ENCODE measurements at places on chromosomes 16 and 17.

DNA sequence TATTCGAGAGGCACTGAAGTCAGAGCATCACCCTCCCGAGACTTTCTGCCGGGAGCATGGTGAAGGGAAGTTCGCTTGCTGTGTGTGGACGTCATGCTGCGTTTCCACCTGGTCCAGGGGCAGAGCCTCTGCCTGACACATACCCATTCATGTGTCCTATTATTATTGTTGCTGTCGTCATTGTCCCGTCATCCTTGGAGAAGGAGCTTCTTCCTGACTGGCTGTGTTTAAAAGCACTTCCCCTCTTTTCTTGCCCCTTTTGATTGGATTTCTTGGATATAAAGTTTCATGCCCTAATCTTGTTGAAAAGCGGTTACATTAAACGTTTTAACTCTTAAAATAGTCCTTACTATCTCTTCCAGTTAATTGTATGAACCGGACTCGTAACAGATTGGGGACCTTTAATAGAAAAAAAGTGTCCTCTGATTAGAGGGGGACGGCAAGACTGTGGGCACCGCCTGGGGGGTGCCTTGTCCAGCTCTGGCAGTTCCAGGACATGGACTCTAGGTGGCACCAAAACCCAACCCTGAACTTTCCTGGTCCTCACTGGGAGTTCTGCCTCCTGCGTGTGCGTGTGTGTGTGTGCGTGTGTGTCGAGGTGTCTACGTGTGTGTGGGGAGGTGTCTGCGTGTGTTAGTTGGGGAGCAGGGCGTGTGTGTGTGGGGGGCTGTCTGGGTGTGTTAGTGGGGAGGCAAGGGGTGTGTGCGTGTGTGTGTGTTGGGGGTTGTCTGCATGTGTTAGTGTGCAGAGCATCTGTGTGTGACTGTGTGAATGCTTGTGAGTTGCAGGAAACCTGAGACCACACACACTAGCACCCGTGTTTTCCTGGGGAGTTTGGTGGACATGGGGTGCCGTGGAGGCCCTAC, 133.3 kb upstream of the CIBAR2 start:
- DNase-seq = peak; percentile 72

GRCh38 chr17:900336-900934, 79.1 kb downstream of the NXN start:
- peak; percentile 32 for DNase-seq

GRCh38 chr17:35768797-35769196, 8.1 kb downstream of the C17orf50 start:
- DNase-seq = no peak

DNA sequence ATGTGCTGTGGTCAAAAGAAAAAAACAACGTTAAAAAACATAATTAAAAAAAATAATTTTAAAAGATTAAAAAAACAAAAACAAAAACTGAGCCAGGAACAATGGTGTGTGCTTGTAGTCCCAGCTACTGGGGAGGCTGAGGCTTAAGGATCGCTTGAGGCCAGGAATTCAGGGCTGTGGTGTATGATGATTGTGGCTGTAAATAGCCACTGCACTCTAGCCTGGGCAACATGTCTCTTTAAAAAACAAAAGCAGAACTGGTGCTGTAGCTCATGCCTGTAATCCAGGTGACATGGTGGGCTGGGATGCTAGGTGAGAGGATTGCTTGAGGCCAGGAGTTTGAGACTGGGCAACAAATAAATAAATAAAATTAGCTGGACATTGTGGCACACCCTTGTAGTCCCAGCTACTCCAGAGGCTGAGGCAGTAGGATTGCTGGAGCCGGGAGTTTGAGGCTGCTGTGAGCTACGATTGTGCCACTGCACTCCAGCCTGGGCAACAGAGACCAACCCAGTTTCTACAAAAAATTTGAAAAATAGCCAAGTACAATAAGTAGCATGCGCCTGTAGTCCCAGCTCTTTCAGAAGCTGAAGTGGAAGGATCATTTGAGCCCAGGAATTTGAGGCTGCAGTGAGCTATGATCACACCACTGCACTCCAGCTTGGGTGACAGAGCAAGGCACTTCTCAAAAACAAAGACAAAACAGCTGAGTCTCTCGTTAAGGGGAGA, 43.6 kb downstream of the NFATC3 start:
- DNase-seq = no peak

- DNase-seq = no peak
Observed at GRCh38 chr17:6070913-6071511, 833 bp downstream of the WSCD1 start.

GRCh38 chr17:74690409-74690825, 22.3 kb downstream of the CD300LF start:
- DNase-seq = peak; percentile 26

DNA sequence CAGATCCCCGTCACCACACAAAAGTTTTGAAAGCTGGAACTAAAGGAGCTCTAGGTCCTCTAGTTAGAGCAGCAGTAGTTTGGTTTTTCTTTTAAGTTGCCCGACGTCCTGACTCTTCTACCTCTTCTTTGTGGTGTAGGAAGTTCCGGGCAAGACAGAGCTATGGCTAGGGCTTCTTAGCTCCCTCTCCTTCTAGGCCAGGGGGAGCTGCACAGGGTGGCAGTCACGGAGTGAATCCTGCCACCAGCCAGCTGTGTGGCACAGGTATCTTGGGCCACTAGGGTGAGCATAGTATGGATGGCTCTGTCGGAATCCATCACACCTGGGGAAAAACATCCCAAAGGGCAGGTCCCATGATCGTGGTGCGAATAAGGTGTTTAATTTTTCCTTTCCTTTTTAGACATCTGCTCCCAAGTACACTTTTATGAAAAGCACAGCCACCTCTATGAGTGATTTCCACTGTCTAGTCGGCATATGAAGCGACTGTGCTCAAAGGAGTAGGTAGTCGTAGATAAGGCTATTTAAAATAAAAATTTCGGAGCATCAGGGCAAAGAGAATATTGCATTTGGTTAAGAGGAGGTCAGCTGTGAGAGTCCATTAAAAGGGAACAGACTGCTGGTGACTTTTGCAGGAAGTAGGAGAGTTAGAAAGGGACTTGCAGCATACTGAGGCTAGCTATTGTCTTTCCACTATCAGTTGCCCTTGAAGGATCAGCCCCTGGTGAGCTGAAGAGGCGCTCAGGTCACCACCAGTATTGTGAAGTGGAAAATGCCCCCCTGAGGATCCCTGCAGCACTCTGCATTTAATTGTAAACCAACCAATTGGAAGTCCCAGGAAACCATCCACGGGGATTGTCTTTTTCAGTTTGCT, 2.1 kb downstream of the PRKCA start:
- no peak for DNase-seq

DNA sequence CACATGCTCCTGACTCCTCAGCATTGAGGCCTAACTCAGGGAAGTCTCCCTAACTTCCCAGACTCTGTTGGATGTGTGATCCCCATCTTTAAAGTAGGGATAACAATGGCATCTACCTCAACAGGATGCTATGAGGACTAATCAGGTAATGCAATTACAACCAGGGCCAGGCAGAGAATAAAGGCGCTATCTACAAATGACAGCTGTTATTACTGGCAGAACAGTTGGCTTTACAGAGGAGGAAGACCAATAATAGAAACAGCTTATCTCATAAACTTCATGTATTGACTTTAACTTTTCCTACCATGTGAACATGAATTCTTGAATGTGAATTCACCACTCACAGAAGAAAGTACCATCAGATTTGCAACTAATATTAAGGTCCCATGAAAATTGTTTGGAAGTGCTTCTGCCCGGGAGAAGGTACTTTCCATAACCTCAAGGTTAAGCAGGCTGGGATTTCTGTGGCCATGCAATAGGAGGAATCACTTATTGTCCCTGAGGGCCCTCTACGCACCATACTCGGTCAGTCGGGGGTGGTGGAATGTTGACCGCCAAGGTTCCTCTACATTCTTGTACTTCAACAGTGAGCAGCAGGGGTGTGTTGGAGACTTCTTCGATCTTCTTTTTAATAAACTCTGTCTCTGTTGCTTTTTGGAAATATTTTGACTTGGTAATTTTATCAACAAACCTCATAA, 22.6 kb upstream of the ERN1 start:
- no peak for DNase-seq

- DNase-seq = no peak
Observed at GRCh38 chr17:79223953-79224352, 149.3 kb downstream of the ENGASE start.

GRCh38 chr17:66573078-66573477, 261.8 kb upstream of the CACNG5 start:
- DNase-seq = no peak

DNA sequence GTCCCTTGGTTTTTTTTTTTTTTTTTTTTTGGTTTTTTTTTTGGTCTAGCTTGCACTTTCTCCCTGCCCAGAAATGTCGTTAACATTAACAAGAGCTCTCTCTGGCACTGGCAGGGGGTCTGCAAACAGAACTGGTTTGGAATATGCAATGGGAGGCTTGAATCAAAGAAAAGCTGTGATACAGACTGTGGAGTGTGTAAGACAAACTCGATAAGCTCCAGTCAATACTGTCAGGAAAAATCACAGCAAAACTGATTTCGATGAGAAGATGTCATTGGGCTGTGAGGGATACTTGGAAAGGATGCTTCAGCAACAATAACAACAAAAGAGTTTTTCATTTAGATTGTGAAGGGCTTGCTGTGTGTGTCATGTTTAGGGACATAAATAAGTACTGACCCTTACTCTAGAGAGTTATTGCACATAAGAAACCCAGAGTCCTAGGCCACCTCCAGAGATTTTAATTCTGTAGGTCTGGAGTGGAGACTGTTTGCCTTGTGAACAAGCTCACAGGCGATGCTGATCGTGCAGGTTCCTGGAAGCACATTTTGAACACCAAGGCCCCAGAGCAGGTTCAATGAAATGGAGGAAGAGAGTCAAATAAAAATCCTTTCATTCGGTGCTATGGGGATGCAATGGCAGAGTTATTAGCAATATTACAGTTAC, 470.7 kb upstream of the RBFOX1 start:
- DNase-seq = no peak

DNA sequence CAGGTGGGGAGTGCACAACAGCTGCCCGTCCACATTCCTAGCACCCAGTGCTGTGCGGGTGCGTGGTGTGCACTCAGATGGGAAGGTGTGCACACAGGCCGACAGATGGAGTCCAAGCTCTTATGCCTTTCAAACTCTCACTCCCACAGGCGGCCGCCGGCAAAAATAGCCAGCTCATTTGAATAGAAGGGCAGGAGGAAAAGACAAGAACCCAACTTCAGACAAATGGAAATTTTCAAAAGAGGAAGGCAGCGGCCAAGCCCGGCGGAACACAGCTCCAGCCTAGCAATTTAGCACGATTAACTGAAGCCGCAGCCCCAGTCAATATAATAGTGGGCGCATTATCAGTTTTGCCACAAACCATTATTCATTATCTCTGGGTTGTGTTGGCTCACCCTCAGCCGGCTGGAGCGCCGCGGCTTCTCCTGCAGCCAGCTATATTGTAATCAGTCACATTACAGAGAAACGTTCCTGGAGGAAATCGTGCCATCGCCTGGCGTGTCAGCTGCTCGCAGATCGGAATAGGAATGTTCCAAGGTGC, 103.9 kb upstream of the SEC14L1 start:
- DNase-seq = no peak

DNA sequence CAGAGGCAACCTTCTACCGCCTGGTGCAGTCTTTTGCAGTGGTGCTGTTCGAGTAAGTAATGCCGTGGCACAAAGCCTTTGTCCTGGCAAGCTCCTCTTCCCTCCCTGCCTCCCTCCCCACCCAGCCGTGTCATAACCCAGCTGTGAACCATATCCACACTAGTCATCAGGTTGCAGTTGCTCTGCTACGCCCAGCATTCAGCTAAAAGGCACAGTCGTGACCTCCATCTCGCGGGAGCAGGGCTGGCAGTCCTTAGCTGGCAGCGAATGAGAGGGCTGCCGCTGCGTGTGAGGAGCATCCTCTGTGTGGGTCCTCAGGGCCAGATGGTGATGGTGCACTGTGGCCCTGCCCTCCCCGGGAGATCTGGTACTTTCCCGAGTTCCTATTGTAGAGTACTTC, 39.3 kb downstream of the CIBAR2 start:
- no peak for DNase-seq

GRCh38 chr17:57264776-57265175, 8.5 kb downstream of the MSI2 start:
- DNase-seq = no peak

- no peak for DNase-seq
Observed at GRCh38 chr17:81019563-81020442, 15.1 kb upstream of the BAIAP2 start.

DNA sequence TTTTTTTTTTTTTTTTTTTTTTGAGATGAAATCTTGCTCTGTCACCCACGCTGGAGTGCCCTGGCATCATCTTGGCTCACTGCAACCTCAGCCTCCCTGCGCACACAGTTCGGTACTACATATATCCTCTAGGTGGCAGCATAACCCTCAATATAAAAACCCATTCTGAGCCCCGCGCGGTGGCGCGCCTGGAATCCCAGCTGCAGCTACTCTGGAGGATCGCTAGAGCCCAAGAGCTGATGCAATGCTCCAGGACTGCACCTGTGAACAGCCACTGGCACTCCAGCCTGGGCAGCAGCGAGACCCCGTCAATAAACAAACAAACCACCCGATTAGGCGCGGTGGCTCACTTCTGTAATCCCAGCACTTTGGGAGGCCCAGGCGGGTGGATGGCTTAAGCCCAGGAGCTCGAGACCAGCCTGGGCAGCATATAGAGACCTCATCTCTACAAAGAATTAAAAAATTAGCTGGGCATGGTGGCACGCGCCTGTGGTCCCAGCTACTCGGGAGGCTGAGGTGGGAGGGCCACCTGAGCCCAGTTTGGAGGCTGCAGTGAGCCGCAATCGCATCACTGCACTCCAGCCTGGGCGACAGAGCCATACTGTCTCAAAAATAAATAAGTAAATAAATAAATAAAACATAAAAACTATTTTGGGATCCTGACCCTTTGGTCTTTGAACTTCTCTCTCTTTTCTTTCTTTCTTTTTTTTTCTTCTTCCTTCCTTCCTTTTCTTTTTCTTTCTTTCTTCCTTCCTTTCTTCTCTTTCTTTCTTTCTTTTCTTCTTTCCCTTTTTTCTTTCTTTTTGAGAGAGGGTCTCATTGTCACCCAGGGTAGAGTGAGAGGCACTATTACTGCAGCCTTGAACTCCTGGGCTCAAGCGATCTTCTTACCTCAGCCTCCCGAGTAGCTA, 15.4 kb upstream of the AKAP10 start:
- DNase-seq = peak; percentile 83

DNA sequence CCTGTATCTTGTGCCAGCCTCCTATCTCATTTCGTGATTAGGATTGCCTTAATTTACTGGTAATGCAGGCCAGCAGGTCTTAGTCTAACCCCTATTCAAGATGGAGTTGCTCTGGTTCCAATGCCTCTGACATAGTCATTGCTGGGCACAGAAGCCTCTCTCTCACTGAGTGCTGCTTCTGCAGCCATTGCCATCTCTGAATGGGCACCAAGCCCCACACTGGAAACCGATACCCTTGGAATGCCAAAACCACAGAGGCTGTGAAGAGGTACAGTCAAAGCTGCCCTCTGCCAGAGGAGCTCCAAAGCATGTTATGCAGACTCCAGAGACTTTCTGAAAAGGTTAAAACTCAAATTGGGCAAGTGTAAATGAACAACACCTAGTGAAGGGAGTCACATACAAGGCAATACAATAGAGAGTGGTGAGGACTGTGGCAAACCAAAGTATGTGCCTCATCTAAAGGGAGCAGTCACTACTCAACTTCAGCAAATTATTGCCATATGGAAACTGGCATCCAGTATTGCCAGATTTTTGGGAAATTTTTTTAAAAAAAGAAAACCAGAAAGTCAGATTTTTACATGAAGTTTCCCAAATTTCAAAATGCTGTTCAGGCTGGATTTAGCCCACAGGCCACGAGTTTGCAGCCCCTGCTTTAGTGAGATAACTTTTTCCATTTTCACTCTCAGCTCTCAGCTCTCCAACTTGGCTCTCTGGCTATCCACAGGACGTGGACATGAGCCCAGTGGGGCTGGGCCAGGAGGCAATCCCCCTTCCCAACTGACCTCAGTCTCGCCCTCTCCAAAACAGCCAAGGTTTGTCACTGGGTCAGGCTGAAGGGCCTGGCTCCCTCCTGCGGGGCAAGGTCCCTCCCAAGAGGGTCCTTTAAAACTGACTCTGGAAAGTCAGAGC, 2.1 kb upstream of the MMP2 start:
- DNase-seq = no peak

Measured in amniotic epithelial cell (primary cell).